ENCODE measurements at places on chromosomes 12 and 14.
A peak's percentile ranks its signal among the peaks of the same experiment; 100 is the strongest.

DNA sequence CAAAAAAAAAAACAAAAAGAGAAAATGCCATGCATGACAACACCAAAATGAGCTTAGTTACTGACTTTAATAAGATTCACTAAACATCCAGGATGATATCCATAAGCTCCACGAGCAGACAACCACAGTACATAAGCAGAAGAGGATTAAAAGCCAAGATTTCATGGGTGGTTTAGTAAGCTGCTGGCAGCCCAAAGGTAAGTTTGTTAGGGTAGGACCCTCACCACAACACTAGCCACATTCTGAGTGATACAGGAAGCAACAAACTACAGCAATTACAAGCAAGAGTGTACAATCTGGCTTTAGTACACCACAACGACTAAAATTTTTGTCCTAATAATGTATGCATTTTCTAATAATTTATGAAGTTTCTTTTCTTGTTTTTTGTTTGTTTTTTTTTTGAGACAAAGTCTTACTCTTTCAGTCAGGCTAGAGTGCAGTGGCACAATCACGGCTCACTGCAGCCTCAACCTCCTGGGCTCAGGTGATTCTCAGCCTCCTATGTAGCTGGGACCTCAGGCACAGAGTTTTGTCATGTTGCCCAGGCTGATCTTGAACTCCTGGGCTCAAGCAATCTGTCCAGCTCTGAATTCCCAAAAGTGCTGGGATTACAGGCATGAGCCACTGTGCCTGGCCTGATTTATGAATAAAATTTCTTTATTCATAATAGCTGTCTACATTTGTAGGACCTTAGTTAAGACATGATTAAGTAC is 221.4 kb downstream of the MED13L start:
- no peak for DNase-seq

GRCh38 chr12:20039562-20039961 is 328.8 kb upstream of the PDE3A start:
- DNase-seq, result no peak

DNA sequence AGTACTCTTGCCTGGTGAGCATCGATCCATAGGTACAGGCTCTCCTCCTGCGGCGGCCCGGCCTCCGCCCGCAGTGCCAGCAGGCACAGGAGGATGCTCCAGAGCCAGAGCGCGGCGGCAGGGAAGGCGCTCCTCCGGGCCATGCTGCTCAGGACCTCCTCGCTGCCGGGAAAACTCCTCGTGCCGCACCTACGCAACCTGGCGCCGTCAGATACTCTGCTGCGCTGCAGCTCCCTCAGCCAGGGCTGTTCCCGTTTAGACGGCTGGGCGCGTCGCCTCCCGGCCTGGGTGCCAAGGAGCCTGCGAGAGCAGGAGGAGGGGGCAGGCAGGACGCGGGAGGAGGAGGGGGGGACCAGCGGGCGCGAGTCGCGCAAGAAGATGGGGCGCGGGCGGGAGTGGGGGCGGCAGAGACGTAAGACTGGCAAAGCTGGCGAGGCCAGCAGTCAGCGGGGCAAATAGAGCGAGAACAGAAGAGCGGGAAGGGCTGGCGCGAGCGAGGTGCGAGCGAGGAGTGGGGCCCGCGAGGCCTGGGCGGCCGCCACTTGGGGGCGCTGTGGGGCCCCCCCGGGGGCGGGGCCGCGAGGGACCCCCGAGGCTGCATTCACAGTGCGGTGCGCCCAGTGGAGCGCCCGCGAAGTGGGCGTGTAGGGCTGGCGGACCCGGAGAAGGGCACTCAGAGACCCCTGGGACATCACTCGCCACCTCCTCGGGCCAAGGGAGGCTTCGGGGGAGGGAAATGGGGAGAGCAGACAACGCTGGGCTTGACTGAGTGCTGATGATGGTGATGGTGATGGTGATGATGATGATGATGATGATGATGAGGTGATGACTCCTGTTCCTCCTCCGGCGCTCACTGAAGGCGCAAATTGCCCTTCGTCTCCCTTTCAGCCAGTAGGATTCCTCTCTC is at the start of gene WIF1:
Gene WIF1 (minus strand): TSS at position 257 of the 907 bp plus-strand sequence. CDS start 114 bp downstream, at position 143.
- no peak for DNase-seq

- no peak for DNase-seq
These were observed 292.9 kb downstream of the RAD51B start for GRCh38 chr14:68112442-68112841.

DNA sequence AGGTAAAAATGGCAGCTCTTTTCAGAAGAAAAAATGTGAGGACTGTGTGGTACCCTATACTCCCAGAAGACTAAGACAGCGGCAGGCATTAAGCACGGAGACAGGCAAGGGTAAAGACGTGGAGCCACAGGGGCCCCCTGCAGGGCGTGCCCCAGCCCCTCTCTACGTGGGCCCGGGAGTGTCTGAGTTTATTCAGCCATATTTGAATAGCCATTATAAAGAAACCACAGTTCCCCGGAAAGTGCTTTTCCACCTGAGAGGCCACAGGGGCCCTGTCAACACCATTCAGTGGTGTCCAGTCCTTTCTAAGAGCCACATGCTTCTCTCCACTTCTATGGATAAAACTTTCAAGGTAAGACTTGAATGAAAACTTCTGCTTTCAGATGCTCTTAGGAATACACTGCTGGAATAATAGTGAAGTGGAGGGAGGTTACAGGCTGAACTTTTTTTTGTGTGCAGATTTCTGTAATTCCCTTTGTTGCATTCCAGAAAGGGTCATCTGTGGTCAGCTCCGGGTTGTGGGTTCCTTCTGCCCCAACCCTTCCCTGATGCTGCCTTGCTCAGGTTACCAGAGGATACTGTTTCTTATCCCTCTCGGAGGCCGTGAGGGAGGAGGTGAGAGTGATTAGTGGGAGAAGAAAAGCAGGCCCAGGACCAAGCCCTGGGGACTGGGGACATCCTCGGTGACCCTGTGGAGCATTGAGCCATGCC is 58.4 kb downstream of the SLC25A47 start:
- peak; percentile 4 for DNase-seq

- no peak for DNase-seq
These were observed 8.0 kb upstream of the RAP1B start for GRCh38 chr12:68602720-68603119.

DNA sequence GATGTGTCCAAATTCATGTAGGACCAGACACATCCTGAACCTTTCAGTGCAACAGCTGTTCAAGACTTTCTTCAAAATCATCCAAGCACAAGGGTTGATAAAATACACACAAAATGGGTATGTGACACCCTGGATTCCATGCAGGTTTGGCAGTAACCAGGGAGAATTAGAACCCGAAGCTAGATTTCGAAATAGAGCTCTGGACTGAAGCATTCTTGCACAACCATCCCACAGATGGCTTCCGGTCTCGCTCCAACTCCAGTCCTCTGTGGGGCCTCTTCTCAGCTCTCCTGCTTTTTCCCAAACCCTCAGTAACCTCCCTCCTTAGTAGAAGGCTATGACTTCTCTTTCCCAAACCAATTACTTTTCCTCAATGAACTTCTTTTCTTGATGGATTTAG is 171.3 kb downstream of the TTC7B start:
- no peak for DNase-seq

DNA sequence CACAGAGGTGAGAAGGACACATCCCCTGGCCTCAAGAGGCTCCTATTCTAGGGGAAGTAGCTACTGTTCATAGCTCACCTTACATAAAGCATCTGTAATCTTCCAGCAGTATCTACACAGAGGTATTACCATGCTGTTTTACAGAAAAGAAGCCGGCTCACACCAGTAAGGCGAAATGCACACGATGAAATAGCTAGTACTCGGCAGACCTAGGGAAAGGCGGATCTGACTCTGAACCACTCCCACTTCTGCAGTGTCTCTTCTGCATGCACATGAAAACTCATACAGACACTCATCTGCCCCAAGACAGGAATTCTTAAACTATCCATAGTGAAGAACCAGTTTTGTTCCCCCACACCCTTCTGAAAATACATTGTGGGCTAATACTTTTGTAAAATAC is 73.6 kb downstream of the IQSEC3 start:
- no peak for DNase-seq

DNA sequence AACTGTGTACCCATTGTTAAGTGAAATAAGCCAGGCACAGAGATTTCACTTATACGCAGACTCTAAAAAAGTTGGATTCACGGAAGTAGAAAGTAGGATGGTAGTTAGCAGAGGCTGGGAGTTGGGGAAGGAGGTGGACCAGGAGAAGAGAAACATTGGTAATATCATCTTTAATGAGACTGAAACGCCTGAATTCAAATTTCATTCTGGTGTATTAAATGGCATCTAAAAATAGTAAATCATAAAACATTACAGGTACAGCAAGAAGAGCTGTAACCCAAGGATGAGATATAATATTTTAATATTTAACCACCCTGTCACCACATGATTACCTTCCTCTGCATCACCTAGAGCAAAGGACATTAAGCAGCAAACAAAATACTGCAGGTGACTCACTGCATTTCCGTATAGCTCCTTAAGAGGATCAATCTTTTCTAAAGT is 99.4 kb downstream of the EPS8 start:
- peak; percentile 7 for DNase-seq

DNA sequence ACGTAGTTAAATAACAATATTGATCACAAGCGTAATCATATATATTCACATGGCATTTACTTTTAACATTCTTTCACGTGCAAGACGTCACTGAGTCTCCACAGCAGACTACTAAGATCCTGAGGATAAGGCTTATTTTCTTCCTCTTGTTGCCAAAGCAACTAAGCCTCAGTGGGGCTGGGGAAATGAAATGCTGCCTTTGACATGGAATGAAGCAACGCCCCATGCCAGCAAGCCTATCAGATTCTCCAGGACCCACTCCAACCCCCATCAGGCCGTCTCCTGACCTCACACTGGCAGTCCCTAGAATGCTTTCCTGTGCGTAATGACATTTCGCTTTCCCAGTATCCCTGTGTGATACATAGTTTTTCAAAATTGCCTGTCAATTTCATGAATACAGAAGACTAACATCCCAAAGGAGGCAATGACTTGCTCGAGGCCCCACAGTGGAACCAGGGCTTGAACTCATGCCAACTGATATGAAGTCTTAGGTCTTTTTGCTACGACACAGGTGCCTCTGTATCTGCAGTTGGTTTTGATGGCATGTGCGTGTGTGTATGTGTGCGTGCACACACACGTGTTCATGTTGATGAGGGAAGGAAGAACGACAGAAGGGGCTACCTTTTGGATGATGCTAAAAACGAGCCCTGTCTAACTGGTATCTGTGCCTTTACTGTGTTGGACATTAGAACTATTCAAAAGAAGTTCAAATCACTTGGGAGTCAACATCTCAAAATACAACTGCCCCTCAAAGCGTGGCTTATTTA is 239.1 kb downstream of the VRK1 start:
- no peak for DNase-seq

DNA sequence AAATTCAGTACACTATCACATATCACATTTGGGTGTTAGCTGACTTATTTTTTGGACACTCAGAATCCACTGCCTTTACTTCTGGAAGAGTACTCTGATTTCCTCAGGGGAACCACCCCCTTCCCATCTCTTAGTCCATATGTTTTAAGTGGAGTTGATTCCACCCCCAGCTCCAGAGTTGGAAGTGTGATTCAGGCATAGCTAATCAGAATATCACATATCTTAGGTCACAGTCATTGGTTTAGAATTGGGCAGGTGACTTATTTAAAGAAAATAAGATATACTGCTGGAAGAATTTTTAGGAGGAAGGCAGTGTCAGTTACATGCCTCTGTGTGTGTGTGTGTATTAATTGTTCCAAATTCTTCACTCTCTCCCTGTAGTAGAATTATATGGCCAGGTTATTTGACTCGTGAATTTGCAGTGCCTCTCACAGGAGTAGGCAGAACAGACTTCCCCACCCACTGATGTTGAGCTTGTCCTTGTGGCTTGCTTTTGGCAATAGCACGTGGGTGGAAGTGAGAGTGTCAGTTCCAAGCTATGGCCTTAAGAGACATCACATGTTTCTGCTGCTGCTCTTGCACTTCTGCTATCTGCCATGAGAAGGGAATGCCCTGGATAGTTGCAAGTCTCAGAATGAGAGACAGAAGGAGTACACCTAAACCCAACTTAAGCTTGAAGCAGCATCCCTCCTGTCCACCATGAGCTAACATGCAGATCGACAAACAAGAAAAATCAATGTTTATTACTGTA is 6.4 kb upstream of the GAS2L3 start:
- no peak for DNase-seq

GRCh38 chr14:99137001-99137700 is 134.8 kb downstream of the BCL11B start:
- DNase-seq, result no peak

DNA sequence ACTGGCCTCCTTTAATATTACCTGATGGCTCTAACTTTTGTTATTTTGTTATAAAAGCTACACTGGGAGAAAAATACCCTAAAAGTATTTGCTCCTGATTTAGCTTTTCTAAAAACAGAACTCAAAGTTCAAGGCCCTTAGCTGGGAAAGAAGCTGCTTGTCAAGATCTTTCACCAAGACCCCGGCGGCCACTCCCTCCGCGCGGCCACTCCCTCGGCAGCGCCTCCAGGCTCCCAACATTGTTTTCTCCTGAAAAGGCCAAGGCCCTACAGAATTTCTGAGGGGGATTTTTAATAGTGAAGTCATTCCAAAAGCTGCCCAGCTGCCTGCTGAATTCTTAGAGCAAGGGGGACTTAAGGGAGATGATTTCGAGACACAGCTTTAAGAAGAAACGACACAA is 96.4 kb downstream of the NTN4 start:
- no peak for DNase-seq

GRCh38 chr12:57066245-57066644 is 12.3 kb downstream of the NEMP1 start:
- DNase-seq, result no peak

DNA sequence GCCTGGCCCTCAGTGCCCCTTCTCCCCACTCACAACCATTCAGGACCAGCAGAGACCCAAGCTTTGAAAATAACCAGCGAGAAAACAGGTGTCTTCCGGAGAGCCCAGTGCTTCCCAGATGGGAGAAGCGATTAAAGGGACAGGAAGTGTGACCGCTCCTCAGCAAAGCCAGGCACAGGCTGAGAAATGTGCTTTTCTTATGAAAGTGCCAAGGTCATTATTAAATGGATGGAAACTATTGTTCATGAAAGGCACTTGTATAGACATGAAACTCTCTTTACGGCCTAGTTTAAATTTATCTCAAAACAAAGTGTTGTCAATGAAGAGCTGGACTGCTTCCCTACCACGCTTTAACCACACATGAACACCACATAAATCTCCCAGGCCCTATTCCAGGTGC is 210.4 kb downstream of the SPTSSA start:
- DNase-seq, result no peak

DNA sequence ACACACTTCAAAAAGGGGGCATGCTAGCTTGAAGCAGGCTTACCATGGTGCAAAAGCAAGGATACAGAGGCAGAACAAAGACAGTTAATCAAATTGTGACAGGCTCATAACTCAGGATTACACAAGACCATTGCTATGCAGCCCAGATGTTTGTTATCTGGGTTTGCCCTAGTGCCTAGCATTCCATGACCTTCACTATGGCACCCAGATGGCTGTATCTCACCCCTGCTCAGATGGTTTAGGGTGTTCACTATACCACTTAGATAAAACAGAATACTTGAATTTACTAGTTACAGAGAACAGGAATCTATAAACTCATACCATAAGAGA is 56.2 kb downstream of the SDR9C7 start:
- DNase-seq, result peak; percentile 18

GRCh38 chr12:105825141-105825540 is 313.6 kb downstream of the NUAK1 start:
- DNase-seq, result peak; percentile 73

- DNase-seq, result no peak
These were observed 177.9 kb downstream of the APAF1 start for GRCh38 chr12:98823012-98823411.

GRCh38 chr12:53928054-53928835 is 10.4 kb upstream of the HOXC13 start:
- DNase-seq, result no peak

GRCh38 chr14:99419905-99420304 is 60.8 kb downstream of the SETD3 start:
- no peak for DNase-seq
